ENCODE measurements at places on chromosomes 5 and 9.

DNA sequence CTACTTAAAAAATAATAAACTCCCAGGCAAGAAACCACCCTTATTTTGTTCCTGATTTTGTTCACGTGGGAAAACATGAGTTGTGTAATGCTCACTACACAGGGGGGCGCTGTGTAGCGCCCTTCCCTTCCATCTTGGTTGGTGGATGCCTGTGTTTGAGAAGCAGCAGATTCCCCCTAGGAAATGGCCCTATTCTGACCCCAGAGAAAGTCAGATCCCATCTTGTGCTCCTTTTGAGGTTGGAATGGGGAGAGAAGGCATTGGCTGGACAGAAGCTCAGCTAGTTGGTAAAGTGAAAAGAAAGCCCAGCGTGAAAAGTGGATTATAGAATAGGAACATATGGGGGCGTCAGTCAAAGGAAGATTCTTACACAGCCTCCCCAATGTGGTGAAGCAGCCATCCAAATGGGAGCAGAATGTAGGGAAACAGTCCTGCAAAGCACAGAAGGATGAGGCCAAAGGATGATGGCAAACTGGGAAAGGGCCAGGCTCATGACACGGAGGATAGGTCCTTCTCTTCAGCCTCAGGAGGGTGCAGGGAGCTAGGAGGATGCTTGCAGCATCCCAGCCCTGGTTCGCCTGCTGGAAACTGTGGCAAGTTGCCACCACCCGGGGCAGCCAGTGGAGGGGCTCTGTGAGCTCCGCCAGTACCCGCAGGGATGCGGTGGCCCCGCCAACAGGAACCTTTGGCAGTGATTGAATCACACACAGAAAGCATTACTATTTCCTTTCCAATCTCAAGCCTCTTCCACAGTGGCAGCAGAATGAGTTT, 314.2 kb upstream of the DAP start:
- DNase-seq, result peak; percentile 85

GRCh38 chr9:29685531-29685930, 2112.2 kb upstream of the C9orf72 start:
- DNase-seq, result no peak

GRCh38 chr9:127570533-127571111, 41.5 kb upstream of the STXBP1 start:
- no peak for DNase-seq

DNA sequence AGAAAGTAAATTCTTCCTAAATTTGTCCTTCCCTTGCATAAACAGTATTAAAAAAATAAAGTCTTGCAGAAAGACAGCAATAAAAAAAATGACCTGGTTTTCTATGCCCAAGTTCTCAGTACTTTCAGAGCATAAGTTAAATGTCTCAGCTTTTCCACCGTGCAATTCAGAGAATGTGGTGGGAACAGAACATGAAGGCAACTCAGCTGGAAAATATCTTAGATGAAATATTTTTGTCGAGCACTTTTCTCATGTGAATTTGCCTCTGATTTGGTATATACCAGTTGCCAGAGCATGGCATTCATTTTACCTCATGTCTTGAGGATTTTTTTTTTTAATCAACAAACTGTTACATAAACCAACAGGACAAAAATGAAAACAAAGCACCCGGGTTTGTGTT, 176.1 kb downstream of the CETN3 start:
- no peak for DNase-seq

DNA sequence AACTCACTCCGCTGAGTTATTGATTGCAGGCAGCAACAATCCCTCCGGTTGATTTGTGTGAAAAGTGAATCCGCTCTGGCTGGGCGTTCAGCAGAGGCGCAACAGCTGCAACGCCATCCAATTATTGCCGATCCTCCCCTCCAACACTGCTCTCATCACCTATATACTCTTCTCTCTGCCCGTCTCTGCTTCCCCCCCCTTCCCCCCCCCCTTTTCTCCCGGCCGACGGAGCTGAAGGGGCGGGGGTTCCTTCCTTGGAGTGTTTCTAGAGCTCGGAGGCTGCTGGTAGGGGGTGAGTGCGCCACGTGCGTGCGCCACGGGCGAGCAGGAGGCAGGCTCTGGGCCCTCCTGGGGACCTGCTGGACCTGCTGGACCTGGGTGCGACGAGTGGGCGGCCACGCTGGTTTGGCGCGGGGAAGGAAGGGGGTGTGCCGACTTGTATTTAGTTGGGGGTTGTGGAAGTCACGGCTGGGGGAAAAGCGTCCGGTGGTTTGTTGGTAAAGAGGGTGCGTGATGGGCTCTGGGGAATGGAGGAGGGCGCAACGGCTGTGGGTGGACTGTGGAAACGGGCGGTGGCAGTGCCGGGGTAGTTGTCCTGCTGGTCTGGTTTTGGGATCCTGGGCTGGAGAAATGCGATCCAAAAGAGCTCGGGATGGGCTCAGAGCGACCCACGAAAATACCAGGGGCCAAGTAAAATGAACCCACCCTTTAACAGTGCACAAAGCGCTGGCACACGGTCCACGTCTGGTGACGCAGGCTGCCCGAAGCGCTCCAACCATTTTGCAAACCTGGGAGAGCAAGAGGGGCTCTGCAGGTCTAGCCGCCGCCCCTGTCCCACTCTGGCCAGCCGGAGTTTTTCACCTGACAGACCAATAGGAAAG, 6.4 kb upstream of the MEF2C start:
- DNase-seq, result peak; percentile 68

DNA sequence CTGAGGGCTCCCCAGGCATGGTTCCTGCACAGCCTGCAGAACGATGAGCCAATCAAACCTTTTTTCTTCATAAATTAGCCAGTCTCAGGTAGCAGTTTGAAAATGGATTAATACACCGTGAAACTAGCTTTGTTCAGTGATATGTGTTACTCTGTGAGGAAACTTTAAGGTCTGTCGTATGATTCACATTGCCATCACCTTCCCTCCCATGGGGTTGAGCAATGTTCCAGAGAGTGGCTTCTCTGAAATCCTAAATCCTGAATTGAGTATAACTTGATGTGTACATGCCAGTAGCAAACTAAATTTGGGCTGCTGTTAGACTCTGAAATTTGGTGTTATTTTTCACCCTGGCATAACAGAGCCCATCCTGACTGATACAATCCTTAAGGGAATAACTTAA, 866.4 kb upstream of the C9orf72 start:
- DNase-seq, result no peak

- DNase-seq, result peak; percentile 26
Measured at GRCh38 chr5:7850395-7851239, at the start of gene CFAP90. Gene CFAP90, minus strand, starts transcription at chr5:7851133. Its CDS starts 112 bp downstream, at chr5:7851021.

GRCh38 chr9:89619424-89620138, 14.8 kb downstream of the GADD45G start:
- DNase-seq, result peak; percentile 58

GRCh38 chr9:93154293-93154903, 20.3 kb upstream of the NINJ1 start:
- DNase-seq, result no peak

GRCh38 chr5:39319395-39319794, 44.9 kb downstream of the C9 start:
- DNase-seq, result no peak

DNA sequence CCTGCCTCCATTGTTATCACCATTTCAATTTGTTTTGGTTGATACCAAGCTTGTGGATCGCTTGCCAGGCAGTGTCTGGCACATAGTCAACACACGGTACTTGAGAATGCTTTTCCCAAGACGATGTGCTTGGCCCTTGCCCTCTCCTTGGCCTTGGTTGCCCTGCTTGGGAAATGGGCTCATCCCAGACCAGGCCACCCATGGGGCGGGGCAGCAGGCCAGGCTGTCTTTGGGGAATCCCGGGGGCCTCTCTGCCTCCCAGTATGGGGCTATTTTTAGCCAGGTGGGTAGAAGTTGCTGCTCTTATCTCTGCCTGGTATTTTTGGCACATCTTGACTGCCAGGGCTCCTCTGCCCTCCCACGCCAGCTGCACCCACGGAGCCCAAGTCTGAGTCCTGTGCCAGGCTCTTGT, 49.9 kb downstream of the LMX1B start:
- no peak for DNase-seq

DNA sequence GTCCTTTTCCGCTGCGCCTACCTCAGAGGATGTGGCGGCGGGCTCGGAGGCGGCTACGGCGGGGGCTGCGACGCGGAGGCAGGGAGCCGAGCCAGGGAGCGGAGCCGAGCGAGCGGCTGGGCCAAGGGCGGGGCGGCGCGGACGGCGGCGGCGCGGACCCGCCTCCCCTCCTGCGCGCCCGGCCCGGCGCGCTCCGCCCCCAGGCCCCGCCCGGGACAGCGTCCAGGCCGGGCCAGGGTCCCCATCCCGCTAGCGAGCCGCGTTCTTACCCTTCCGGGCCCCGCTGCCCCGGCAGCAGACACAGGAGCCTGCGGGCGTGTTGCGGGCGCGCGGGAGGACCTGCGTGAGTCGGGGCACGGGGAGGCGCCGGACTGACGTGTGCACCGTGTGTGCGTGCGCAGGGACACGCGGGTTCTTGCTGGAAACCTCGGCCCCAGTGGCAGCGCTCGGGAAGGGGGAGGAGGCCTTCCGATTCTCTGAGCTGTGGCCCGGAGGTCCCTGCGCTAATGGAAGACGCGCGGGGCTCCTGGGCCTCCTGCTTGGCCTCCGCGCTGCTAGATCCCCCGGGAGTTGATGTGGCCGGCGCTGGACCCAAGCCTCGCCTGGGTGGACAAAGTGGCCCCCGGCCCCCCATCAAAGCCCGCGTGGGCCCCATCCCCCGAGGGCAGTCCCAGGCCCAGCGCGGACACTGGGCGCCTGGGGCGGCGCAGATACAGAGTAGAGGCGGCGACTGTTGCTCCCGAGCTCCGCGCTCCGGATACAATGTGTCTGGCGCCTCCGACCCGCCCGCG, at the start of gene VDAC1:
TSS of gene VDAC1 (minus strand) at position 350 of the 791 bp plus-strand sequence. CDS start 11,963 bp downstream, outside the sequence.
- DNase-seq, result peak; percentile 83

- DNase-seq, result no peak
Measured at GRCh38 chr9:69885474-69885929, 64.9 kb downstream of the CFAP95 start.

DNA sequence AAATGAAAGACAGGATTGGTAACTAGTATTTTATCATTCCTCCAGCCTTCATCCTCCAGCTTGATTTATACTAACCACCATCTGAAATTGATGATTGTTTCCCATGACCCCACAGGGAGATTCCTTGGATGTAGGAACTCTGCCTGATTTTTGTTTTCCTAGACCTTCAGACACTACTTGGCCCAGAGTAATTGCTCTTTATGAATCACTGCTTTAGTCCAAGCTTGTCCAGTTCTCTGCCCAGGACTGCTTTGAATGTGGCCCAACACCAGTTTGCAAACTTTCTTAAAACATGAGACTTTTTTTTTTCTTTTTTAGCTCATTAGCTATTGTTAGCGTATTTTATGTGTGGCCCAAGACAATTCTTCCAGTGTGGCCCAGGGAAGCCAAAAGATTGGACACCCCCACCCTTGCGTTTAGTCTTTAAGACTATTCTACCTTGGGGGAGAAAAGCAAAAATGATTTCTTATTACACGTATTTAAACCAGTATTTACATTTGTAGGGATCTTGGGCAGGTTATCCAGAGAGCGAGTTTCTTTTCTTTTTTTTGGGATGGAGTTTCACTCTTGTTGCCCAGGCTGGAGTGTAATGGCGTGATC, 18.4 kb downstream of the BASP1 start:
- no peak for DNase-seq

GRCh38 chr9:127873886-127874285, 3.6 kb downstream of the AK1 start:
- DNase-seq, result peak; percentile 89

DNA sequence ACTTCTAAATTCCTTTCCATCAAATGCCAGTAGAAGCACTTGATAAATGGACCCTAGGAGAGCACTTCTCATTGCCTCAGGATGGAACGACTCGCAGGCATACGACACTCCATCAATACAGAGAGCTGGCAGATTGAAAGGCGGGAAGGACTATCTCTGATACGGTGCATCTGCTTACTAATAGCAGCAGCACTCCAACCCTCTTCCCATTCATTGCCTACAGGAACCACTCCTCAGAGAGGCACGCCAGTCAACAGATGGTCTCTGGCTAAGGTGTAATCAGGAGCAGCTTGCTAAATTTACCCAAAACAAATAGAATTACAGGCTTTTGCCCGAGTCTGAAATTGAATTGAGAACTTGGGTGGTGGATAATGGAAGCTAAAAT, 168.1 kb downstream of the EFNA5 start:
- no peak for DNase-seq
